Iris pigment epithelial cell (primary cell): ENCODE measurements at places on chromosomes 11 and 22.

DNA sequence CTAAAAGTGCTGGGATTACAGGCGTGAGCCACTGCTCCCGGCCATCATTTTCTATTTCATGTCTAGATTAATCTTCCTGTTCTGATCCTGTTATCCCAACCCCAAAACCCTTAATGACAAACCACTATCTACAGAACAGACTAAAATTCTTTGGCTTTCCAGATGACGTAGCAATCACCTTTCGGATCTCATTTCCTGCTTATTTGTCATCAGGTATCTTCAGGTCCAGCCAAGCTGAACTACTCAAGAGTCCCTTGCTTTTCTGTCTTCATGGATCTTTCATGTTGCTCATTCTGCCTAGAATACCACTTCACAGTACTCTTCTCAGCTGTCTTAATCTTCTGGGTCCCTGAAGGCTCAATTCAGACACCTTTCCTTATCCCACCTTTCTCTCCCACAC lies 27.4 kb upstream of the IPO7 start:
- no peak for DNase-seq

DNA sequence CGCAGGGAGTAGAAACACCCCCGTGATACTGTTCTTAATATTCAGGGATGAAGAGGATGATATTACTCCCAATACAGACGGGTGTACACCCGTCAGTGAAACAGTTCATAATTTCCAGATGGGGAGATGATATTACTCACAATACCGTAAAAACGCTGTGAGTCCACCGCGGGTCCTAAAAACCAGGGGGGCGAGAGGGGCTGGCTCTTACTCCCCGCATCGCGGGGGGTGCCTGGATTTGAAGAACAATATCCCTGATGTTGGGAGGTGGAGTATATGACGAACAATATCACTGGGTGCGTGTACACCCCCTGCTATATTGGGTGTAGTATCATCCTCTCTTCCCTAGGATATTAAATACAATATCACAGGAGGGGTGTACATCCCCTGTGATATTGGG lies 20.5 kb upstream of the APOL5 start:
- DNase-seq = no peak

- DNase-seq = no peak
These were observed 18.4 kb upstream of the CABP7 start for GRCh38 chr22:29701155-29701999.

DNA sequence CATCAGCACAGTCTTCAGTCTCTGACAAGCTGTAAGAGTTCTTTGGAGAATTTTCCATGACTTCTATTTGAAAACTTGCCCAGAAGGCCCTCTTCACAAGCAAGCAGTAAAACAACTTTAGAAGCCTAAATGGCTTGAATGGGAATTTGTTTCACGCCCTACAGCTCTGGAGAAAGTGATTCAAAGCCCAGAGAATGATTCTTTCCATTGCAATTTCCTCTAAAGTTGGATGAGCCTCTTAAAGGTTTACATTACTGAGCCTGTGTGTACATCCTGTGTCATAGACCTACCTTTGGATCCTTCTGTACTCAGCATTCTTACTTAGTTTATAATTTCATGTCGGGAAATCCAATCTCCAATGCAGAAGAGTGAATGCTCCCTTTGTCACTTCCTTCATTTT lies 6.8 kb upstream of the OR8B3 start:
- peak; percentile 43 for DNase-seq

GRCh38 chr11:6991227-6991626 lies 28.9 kb downstream of the ZNF214 start:
- no peak for DNase-seq

DNA sequence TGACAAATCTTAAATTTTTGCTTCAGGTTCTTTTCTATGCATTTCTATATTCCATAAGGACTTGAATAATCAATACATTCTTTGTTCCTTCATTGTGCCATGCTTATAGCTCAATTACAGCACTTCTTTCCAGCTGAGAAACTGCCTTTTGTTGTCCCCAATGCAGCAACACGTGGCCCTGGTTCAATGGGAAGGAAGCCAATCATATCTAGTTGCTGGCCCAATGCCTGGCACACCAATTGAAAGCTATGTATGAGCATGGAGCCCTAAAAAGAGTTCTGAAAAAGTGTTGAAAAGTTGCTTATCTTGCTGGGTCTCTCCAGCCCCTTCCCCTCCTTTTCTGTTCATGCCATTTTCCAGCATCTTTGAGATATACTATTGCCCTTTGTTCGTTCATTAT lies 448.0 kb upstream of the FAT3 start:
- no peak for DNase-seq

DNA sequence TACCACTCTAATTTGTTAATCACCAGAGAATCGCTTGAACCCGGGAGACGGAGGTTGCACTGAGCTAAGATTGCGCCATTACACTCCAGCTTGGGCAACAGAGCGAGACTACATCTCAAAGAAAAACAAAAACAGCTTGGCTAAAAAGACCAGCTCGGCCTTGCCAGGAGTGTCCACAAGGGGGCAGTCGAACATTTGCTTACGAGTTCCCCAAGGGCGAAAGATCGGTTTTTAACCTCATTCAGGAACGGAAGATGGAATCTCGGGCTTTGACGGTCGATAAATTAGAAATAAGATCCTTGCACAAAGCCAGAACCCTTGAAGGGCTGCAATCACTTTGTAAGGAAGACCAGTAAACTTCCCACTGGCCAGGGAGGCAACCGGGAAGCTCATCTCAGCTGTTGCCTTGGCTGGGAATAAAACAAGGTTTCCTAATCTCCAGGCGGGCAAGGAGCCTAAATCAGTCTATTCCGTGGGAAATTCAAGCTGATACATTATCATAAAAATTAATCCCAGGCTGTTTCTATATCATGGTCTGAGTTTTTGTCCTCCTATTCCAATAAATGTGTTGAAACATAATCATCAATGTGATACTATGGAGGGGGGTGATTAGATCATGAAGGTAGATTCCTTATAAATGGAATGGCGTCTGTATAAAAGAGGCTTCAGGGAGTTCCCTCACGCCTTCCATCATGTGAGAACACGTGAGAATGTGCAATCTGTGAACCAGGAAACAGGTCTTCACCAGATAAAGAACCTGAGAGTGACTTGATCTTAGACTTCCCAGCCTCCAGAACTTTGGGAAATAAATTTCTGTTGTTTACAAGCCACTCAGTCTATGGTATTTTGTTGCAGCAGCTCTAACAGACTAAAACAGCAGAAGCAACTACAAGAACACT lies 14.9 kb upstream of the SLC29A2 start:
- peak; percentile 87 for DNase-seq

DNA sequence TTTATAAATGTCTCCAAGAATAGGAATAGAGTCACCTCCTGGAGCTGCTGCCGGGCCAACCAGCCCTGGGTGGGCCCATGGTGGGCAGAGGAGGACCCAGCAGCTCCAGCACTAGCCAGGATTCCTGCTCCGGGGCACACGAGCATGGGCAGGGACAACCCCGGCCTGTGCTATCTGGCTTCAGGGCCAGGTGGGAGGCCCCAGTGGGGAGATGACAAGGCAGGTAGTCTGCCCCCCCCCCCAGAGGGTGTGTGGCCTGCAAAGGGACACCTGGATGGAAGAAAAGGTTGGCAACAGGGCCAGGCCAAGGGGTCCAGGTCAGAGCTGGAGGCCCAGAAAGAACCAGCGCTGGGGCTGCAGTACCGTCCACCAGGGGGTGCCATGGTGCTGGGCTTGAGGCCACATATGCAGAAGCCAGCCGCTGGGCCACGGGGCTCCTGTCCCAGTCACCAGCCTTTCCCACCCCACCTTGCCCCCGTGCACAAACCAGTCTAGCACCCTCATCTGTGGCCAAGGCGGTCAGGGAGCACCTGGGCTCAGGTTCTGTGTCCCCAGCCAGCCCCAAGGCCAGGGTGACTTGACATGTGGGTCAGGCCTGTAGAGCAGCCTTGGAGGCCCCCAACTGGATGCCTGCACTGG lies 3.4 kb downstream of the TSPAN32 start:
- peak; percentile 57 for DNase-seq

- peak; percentile 91 for DNase-seq
These were observed 49.6 kb downstream of the NUP98 start for GRCh38 chr11:3747704-3748103.

- DNase-seq = no peak
These were observed 3.7 kb downstream of the ACAT1 start for GRCh38 chr11:108125096-108125495.

DNA sequence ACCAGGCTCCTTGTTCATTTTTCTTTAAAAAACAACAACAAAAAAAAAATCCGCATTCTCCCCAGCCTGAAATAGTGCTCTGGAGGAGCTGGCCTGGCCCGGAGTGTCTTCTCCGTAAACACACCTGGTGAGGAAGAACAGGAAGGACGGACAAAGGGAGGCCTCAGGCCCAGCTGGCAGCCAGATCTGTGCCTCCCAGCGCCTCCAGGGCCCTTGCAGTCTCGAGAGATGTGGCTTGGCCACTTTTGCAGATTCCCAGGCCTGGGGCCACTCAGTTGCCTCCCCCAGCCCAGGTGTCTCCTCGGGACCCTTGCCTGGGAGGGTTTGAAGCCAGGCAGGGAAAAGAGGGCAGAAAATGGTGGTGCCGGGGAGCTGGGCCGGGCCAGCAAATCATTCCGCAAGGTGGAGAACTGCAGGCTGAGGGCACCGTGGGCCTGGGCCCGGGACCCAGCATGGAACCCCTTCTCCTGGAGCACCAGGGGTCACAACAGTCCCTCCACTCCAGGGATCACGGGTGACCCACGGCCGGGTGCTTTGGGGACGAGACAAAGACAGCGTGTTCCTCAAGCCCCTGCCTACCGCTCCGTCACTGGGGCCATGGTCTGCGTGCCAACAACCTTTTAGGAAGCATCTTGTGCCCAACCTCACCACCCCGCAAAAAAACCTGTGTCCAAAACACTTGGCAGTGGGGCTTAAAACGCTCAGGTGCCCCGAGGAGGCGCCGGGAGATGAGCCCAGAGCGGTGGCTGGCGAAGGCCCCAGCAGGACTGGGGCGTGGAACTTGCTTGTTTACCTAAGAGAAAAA lies 67.1 kb upstream of the WNT7B start:
- DNase-seq = no peak

GRCh38 chr11:134063124-134063495 lies 5.8 kb upstream of the JAM3 start:
- DNase-seq = no peak

DNA sequence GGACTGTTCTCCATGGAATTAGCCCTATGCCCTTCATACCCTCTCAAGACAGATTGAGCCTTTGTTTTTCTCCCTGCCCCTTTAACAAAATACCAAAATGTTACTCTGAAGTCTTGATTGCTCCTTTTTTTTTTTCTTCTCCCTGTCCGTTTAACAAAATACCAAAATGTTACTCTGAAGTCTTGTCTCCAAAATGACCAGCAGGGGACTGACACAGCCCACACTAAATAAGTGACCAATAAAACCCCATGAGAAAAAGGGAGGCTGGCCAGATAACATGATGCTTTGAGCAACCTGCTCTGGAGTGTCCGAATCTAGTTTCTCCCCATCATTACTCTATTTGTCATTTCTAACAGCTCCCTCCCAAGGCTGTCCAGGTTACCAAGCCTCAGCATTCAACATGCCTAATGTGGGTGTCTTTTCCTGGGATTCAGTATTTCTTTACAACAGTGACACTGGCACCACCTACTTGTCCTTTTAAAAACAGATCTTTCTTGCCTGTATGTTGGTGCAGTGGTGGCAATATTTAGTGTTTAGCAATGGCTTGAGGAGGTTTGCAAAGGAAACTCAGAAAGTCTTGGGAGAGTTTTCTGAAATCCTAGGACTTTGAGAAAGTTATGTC lies 42.7 kb upstream of the SLC1A2 start:
- no peak for DNase-seq

- no peak for DNase-seq
These were observed 335.0 kb downstream of the C11orf87 start for GRCh38 chr11:109756951-109757350.
